ENCODE measurements at places on chromosomes 1 and 21. TPM values are rescaled to one million over a fixed set of nuclear protein-coding genes. Genes with fewer than 3 reads are reported as not detected.

The AGMAT gene
- 1.8 TPM for polyA plus RNA-seq

GRCh38 chr1:2300851-2301606, 72.9 kb downstream of the SKI start:
- peak; percentile 79 for DNase-seq
- H3K36me3 ChIP-seq: no peaks in the 10 kb centered on the region
- no peak overlapping the region for H3K4me3 ChIP-seq
- H3K4me1 ChIP-seq: peaks cover 34% of the 10 kb centered on the region
- H3K27me3 ChIP-seq: no peaks in the 10 kb centered on the region

- no peak overlapping the region for H3K4me3 ChIP-seq
- peak overlapping the region; percentile 65 for H3K27ac ChIP-seq
- no peaks in the 10 kb centered on the region for H3K36me3 ChIP-seq
- peaks cover 40% of the 10 kb centered on the region for H3K4me1 ChIP-seq
Observed at GRCh38 chr1:1306070-1306660, 1.6 kb downstream of the ACAP3 start.

DNA sequence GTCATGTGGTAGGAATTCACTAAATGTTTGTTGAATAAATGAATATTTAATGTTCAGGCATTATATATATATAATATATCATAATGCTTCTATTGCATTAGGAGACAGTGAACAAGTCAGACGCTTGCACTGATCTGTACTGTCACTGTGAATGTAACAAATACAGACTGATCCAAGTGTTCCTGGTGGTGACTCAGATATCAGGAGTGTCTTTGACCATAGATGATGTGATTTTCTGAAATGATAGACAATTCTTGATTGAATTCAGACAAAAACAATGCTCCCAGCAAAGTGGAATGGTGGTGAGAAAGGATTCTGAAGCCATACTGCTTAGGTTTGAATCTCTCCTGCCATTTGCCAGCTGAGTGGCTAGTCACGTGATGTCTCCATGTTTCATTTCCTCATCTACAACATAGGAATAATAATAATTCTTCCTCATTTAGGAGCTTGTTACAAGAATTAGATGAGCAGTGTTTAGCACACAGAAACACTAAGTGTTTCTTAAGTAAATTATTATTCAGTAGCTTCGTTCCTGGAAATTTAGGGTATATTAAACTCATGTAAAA, 71.0 kb downstream of the OLFML2B start:
- DNase-seq: no peak
- H3K4me3 ChIP-seq: no peak overlapping the region
- no peak overlapping the region for H3K27ac ChIP-seq
- no peaks in the 10 kb centered on the region for H3K27me3 ChIP-seq

- no peaks in the 10 kb centered on the region for H3K27me3 ChIP-seq
- no peak for DNase-seq
- H3K36me3 ChIP-seq: no peaks in the 10 kb centered on the region
- H3K4me3 ChIP-seq: no peak overlapping the region
- H3K27ac ChIP-seq: no peak overlapping the region
Observed at GRCh38 chr1:246283771-246284410, 223.2 kb downstream of the SMYD3 start.

GRCh38 chr1:185312361-185313138, 4.5 kb downstream of the IVNS1ABP start:
- no peaks in the 10 kb centered on the region for H3K36me3 ChIP-seq
- no peak overlapping the region for H3K4me3 ChIP-seq
- H3K27me3 ChIP-seq: no peaks in the 10 kb centered on the region
- no peak for DNase-seq

- no peak overlapping the region for H3K4me3 ChIP-seq
- H3K27me3 ChIP-seq: no peaks in the 10 kb centered on the region
- H3K4me1 ChIP-seq: no peaks in the 10 kb centered on the region
Observed at GRCh38 chr21:36630485-36631206, 68.3 kb upstream of the SIM2 start.

All from testis (tissue), 5 donors.